ENCODE measurements at places on chromosomes 7 and 10.
A peak's percentile ranks its signal among the peaks of the same experiment; 100 is the strongest.

GRCh38 chr7:140041659-140042385 is 20.9 kb downstream of the PARP12 start:
- DNase-seq = no peak

GRCh38 chr7:106138776-106139175 is 26.7 kb upstream of the SYPL1 start:
- DNase-seq = no peak

GRCh38 chr10:69456880-69457693 is 5.8 kb downstream of the TSPAN15 start:
- DNase-seq = no peak

DNA sequence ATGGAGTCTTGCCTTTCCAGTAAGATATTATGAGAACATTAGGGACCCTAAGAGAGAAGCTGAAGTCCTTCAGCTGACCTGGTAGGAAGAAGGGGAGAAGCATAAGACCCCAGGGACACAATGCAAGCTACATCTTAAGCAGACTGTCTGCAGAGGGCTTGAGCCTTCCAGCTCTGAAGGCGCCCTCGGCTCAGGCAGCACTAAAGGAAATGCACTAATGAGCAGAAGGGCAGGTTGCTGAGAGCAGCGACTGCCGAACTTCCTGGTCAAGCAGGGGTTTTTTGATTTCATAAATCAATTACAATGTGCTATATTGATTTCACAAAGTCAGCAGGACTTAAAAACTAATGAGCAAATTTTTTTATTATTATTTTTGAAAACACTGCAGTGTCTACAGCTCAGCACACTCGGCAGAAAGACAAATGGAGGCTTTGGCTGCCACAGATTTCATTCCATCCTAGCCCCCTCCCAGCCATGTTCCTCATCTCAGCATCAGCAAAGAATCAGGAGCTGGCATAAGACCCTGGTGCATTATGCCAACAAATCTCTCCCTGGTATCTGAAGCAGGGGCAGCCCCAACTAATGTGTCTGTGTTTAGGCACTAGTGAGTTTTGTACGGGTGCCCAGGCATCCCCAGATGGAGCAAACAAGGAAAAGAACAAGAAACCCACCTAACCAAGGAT is 57.1 kb downstream of the LRRTM3 start:
- DNase-seq = no peak

- DNase-seq = no peak
Observed at GRCh38 chr10:118101501-118101900, 54.8 kb upstream of the RAB11FIP2 start.

GRCh38 chr7:105678811-105679495 is 97.7 kb upstream of the EFCAB10 start:
- peak; percentile 28 for DNase-seq

DNA sequence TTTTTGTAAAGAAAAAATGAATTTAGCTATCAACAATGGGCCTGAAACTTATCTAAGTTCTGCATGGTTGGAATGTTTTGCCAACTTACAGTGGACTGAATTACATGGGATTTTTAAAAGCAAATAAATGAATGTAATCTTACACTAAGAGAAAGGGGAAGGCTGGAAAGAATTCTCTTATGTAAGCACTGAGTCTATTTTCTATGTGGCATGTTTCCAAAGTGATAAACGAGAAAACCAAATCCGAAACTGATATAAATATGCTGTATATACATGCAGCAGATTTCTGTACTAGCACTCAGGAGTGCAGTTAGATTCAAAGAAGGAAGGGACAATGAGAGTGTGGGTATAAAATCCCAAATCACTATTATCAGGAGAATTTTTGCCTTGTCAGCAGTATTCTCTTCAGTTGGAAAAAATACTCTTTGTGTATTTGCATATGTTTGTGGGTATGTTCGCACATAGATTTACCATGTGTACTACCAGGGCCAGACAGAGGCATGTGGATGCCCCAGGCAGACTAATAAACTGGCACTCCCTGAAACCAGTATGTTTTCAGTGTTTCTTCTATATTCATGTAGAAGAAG is 334.3 kb upstream of the SEMA3D start:
- no peak for DNase-seq

GRCh38 chr10:73647211-73647874 is 6.1 kb upstream of the MYOZ1 start:
- peak; percentile 29 for DNase-seq

DNA sequence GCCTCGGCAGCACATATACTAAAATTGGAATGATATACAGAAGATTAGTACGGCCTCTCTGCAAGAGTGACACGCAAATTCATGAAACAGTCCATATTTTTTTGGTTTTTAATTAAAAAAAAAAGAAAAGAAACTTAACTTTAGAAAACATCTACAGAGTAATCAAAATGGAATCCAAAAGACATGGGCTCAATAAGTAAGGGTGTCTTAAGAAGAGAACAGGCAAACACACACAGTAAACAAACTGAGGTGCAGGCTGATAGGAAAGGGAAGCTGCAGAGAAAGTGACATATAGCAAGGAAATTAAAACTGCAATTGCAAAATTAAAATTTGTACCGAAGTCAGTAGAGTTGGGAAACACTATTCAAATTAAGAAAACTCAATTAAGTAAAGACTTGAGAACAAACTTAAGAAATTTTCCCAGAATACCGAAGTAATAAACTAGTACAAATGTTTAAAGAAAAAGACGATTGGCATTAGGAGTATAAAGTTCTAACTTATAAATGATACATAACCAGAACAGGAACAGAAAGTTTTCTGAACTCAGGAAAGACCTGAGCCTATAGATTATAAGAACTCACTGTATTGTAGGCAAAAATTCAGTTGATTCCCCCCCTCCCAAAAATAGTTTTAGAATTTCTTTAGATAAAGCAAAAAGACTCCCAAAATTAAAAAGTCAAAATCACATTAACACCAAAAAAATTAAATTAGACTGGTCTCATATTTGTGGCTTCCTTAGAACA is 16.3 kb downstream of the MTPN start:
- no peak for DNase-seq

- DNase-seq = no peak
Observed at GRCh38 chr7:46450886-46451285, 529.8 kb upstream of the IGFBP3 start.

GRCh38 chr7:45293295-45293942 is 135.8 kb downstream of the RAMP3 start:
- no peak for DNase-seq

DNA sequence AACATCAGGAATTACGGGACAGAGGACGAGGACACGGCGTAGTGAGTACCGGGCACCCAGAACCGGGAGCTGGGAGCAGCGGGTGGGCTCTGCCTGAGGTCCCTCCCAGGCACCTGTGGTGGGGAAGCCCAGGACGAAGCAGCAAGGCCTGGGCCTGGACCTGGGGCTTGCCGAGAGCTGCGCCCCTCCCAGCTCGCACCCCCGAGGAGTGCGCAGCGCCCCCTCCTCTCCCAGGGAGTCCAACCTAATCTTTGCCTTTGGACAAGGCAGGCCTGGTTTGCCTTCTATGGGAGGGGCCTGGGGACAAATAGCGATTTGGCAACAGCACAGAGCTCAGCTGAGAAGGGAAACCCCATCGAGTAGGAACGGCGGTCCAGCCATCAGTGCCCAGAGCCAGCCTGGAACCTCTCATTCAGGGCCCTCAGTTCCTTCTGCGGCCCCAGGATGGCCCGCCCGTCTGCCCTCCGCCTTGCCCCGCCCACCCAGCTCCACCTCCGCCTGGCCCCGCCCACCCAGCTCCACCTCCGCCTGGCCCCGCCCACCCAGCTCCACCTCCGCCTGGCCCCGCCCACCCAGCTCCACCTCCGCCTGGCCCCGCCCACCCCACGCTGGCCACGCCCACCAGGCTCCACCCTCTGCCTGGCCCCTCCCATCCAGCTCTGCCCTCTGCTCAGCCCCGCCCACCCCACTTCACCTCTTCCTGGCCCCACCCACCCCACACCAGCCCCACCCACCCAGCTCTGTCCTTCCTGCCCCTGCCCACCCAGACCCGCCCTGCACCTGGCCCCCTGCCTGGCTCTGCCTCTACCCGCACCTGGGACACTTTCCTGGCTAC is 32.5 kb upstream of the KNDC1 start:
- no peak for DNase-seq

DNA sequence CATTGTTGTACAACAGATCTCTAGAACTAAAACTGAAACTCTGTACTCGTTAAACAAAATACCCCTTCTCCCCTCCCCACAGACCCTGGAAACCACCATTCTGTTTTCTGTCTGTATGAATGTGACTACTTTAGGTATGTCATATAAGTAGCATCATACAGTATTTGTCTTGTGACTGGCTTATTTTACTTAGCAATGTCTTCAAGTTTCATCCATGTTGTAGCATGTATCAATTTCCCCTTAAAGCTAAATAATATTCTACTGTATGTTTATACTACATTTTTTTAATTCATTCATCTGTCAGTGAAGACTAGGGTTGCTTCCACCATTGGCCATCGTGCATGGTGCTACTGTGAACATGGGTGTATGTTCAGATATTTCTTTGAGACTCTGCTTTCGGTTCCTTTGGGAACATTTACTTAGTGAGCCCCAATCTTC is 71.2 kb upstream of the RPA3 start:
- DNase-seq = no peak

DNA sequence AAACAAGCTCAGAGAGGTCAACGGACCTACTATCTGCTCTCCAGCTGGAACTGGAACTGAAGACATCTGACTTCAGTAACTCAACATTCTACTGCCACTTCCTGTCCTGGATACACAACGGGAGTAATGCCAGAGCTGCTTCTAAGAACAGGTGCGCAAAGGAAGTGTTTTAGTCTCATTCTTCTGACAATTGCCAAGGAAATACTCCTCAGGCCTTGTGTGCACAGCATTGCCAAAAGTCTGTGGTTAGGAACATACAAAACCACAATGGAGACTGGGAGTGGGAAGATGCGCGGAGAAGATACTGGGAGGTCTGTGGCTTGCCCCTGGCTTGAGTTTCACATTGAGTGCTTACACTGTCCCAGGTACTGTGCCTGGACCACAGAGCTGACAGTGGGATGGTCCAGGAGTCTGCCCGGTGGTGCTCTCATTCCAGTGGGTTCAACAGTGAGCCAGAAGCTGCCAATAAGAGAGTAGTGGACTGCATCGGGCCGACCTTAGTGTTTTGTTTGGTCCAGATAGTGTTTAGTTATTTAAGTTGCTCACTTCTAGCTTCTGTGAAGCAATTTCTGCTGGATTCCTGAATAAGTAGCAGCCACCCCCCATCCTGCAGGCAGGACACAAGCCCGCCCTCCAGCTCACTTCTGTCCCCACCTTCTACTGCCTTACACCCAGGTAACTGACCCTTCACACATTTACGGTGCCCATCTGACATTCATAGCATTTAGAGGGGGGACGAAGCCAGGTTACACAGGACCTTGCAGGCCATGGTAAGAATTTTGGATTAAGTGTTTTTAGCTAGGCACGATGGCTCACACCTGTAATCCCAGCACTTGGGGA is 10.3 kb downstream of the TBL2 start:
- DNase-seq = no peak

GRCh38 chr7:24572393-24572996 is 757 bp upstream of the PALS2 start:
- peak; percentile 6 for DNase-seq

GRCh38 chr7:85061456-85061855 is 125.4 kb downstream of the SEMA3D start:
- no peak for DNase-seq

DNA sequence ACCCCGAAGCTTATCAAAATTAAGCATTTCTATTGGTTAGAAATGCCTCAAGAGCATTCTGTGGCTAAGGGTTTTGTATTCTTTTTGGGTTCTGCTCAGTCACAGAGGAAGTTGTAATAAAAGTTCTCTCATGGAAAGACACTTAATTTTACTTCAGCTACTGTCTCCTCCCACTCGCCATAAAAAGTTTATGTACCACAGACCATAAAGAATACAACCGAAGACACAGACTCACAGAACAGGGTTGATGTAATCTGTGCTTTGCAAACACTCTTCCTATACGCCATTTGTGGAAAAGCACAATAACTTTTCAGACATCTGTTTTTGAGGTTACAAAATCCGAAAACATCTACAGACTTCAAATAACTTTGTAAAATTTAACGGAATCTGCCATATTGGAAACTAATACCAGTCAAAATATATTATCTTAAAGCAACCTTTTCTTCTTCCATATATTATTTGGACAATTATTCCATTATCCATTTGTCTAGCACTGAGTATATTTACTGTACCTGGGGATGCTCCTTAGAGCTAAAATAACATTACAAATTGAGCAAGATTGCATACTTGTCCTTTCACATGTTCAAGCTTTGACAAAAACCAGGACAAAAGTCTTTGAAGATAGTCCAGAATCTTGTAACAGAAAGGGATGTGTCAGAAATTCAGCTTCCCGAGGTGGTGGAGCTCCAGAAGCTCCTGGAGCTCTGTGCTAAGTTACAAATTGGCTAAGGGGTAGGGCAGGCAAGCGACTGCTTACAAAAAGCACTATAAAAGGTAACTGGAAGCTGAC is 219.0 kb upstream of the MEOX2 start:
- DNase-seq = no peak

- no peak for DNase-seq
Observed at GRCh38 chr7:117034851-117035464, 81.7 kb downstream of the ST7 start.

DNA sequence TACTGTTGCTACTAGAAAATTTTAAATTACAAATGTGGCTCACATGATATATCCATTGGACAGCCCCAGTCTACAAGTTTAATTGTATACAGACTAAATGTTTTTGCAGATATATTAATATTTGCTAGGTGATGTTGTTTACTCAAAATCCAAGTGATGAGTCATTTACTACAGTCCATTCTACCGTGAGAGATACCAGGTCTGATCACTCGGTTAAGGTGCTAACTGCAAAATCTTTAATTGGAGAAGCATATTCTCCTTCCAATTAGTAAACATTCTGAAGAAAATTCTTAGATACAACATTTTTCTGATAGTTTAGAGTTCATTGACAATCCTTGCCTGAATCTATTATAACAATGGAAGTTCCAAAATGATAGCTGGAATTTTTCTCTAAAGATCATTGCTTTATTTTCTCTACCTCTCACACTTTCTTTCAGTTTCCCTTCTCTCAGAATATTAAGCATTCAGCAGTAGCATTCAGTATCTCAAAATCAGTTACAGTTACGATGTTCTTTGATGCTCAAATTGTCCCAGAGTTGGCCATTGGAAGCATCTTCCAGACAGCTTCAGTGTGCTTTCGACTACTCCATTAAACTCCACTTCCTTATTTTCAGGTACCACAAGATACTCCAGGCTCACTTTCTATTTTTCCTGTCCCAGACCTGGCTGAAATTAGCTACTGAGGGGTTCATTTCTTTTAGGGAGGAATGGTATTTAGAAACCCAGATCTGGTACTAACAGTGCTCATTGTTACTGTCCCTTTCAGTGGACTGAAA is 2.3 kb downstream of the ABCB1 start:
- no peak for DNase-seq

- no peak for DNase-seq
Observed at GRCh38 chr7:128361411-128362379, at the start of gene PRRT4. PRRT4 (minus strand) TSS chr7:128361690.
